ENCODE measurements at places on chromosomes 4 and X. TPM values are rescaled to one million over a fixed set of nuclear protein-coding genes. Genes with fewer than 3 reads are reported as not detected.

GRCh38 chr4:73597594-73597993 lies 22.6 kb downstream of the RASSF6 start:
- H3K4me3 ChIP-seq, result no peak overlapping the region
- no peak for DNase-seq
- no peaks in the 10 kb centered on the region for H3K36me3 ChIP-seq
- no peaks in the 10 kb centered on the region for H3K27me3 ChIP-seq
- peaks cover 19% of the 10 kb centered on the region for H3K4me1 ChIP-seq
- no peak overlapping the region for H3K27ac ChIP-seq

- peak overlapping the region; percentile 61 for H3K4me3 ChIP-seq
- H3K36me3 ChIP-seq, result no peaks in the 10 kb centered on the region
- no peak overlapping the region for H3K27ac ChIP-seq
- DNase-seq, result peak; percentile 58
Measured at GRCh38 chr4:150078579-150079080, 385 bp downstream of the DCLK2 start.

- no peak overlapping the region for H3K4me3 ChIP-seq
- H3K27ac ChIP-seq, result no peak overlapping the region
- H3K36me3 ChIP-seq, result no peaks in the 10 kb centered on the region
- H3K27me3 ChIP-seq, result peaks cover 12% of the 10 kb centered on the region
Measured at GRCh38 chrX:13149702-13150350, 105.4 kb upstream of the FAM9C start.

DNA sequence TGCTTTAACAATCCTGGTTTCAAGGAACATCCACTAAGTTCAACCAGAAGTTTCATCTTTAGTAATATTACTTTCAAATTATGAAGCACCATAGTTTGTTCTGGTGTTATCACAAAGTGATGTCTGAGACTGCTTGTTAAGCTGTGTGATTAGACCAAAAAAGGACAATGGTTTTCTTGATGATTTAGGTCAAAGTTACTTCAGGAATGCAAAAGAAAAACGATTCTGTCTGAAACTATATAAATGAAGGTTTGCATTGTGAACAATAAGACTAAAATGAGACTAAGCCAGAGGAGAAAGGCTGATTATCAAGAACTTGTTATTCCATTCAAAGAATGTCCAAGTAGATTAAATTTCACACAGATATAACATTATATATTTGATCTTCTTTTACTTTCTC lies 122.4 kb upstream of the ETNPPL start:
- no peak for DNase-seq
- no peaks in the 10 kb centered on the region for H3K36me3 ChIP-seq

- DNase-seq, result peak; percentile 27
- H3K36me3 ChIP-seq, result no peaks in the 10 kb centered on the region
- H3K4me1 ChIP-seq, result peaks cover 10% of the 10 kb centered on the region
- no peak overlapping the region for H3K27ac ChIP-seq
Measured at GRCh38 chrX:38817004-38817703, 15.9 kb downstream of the MID1IP1 start.

- no peaks in the 10 kb centered on the region for H3K4me1 ChIP-seq
- no peaks in the 10 kb centered on the region for H3K36me3 ChIP-seq
- H3K27ac ChIP-seq, result peak overlapping the region; percentile 71
- no peak overlapping the region for H3K4me3 ChIP-seq
- no peaks in the 10 kb centered on the region for H3K27me3 ChIP-seq
Measured at GRCh38 chr4:44629280-44629866, 22.1 kb downstream of the YIPF7 start.

DNA sequence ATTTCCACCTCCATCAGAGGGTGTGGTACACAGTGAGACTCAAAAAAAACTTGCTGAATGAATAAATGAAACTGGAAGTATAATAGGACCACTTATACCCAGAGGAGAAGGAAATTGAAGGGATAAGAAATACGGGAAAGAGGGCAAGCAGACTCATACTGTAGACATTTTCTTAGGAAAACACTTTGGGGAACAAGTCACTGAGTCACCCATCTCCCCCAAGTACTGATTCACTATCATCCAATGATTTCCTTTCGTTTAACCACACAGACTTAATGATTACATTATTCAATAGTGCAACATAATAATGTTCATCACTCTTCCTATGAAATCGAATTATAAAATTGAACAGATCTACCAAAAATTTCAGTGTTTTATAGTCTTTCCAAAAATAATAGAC lies 97.1 kb downstream of the LDB2 start:
- DNase-seq, result no peak
- no peak overlapping the region for H3K27ac ChIP-seq
- H3K27me3 ChIP-seq, result peaks cover 41% of the 10 kb centered on the region
- peaks cover 6% of the 10 kb centered on the region for H3K36me3 ChIP-seq
- no peaks in the 10 kb centered on the region for H3K4me1 ChIP-seq

GRCh38 chr4:78069859-78070258 lies 12.7 kb downstream of the FRAS1 start:
- no peaks in the 10 kb centered on the region for H3K36me3 ChIP-seq
- no peak overlapping the region for H3K27ac ChIP-seq
- no peak for DNase-seq

- peaks cover 6% of the 10 kb centered on the region for H3K36me3 ChIP-seq
- DNase-seq, result no peak
- H3K4me3 ChIP-seq, result peak overlapping the region; percentile 87
- H3K4me1 ChIP-seq, result peaks cover 36% of the 10 kb centered on the region
- H3K27me3 ChIP-seq, result no peaks in the 10 kb centered on the region
- H3K27ac ChIP-seq, result peak overlapping the region; percentile 64
Measured at GRCh38 chr4:153468587-153468986, 2.4 kb downstream of the TMEM131L start.

GRCh38 chr4:37595875-37596680 lies 90.1 kb downstream of the RELL1 start:
- no peak overlapping the region for H3K27ac ChIP-seq
- no peak overlapping the region for H3K4me3 ChIP-seq
- H3K27me3 ChIP-seq, result no peaks in the 10 kb centered on the region
- H3K4me1 ChIP-seq, result peaks cover 2% of the 10 kb centered on the region
- DNase-seq, result no peak

DNA sequence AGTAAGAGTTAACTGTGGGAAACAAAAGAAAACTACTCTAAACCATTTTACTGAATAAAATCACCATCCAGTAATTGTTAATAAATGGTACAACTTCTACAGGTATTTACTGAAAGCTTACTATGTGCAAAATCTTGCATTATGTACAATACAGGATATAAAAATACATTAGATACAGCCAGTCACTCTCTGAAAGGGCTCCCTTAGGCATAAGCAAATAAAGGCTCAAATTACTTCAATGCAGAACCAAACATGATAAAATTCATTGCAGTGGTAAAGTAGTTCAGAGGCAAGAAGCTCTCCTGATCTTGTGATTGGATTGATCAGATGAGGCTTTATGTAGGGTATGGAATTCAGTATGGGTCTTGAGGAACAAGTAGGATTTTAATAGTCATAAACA lies 100.2 kb downstream of the KLHL13 start:
- no peaks in the 10 kb centered on the region for H3K36me3 ChIP-seq
- no peaks in the 10 kb centered on the region for H3K4me1 ChIP-seq
- DNase-seq, result no peak
- no peak overlapping the region for H3K27ac ChIP-seq

- no peaks in the 10 kb centered on the region for H3K4me1 ChIP-seq
- H3K27me3 ChIP-seq, result no peaks in the 10 kb centered on the region
- H3K4me3 ChIP-seq, result no peak overlapping the region
- H3K36me3 ChIP-seq, result no peaks in the 10 kb centered on the region
- no peak for DNase-seq
- H3K27ac ChIP-seq, result no peak overlapping the region
Measured at GRCh38 chr4:155540698-155541097, 126.0 kb upstream of the GUCY1A1 start.

- no peak overlapping the region for H3K27ac ChIP-seq
- peaks cover 17% of the 10 kb centered on the region for H3K4me1 ChIP-seq
- H3K36me3 ChIP-seq, result no peaks in the 10 kb centered on the region
- no peak for DNase-seq
- no peaks in the 10 kb centered on the region for H3K27me3 ChIP-seq
Measured at GRCh38 chr4:154132406-154132805, 343.5 kb upstream of the SFRP2 start.

The ABLIM2 gene
- 5.3 TPM for total RNA-seq

The BEX5 gene
- not detected for total RNA-seq

The UGT2B17 gene
- total RNA-seq, result not detected

Measured in MCF 10A (cell line).